Stimulated activated CD4-positive, alpha-beta T cell treated with anti-CD3 and anti-CD28 coated beads, Interleukin-1b, Interleukin-23, amount 100 ng/mL, for 24 hours (primary cell): ENCODE measurements at places on chromosomes 16 and 17.

DNA sequence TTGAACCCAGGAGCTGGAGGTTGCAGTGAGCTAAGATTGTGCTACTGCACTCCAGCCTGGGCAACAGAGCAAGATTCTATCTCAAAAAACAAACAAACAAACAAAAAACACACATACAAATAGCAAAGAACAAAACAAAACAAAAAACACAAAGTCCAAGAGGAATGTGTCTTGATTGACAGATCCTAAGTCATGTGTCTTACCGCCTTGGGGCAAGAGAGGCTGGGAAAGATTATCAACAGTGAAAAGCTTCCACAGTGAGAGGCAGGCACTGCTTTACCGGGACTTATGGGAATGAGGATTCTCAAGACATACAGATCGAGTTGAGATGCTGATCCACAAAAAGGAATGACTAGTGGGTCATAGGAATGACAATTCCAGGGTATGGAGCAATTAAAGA lies 62.7 kb upstream of the GAS7 start:
- DNase-seq, result no peak

DNA sequence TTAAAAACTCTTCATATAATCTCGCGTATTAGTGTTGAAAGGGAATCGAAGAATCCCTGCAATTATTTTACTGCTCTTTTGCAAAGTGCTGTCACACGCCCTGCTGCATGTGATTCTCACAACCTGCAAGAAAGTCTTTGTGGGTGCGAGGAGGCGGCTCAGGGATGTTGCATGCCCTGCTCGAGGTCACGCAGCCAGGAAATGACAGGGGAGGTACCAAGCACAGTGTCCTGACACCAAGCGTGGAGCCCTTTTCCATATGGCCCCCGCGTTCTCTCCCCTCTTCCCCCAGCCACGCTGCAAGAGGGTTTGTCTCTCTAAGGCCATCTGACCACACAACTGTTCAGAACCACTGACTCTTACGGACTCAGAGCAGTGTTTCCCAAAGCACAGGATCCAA lies 37.6 kb downstream of the OR3A1 start:
- no peak for DNase-seq

DNA sequence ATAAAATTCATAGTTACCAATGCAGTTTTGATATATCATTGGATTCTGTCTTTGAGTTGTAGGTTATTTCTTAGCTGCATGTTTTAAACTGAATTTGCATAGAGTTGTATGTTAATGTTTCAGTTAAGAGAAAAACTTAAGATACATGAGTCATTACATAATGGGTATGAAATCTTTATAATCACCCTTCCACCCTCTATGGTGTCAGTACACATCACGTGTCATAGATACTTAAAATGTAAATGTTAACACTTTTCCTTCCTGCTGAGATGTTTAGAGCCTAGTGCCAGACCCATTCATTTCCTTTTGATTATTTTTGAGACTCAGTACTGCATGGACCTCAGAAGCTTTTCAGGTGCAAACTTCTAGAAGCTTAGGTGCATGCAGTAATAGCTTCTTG lies 20.5 kb downstream of the ZNF207 start:
- no peak for DNase-seq

- DNase-seq, result no peak
These were observed 13.1 kb downstream of the MAP2K6 start for GRCh38 chr17:69427486-69428197.

DNA sequence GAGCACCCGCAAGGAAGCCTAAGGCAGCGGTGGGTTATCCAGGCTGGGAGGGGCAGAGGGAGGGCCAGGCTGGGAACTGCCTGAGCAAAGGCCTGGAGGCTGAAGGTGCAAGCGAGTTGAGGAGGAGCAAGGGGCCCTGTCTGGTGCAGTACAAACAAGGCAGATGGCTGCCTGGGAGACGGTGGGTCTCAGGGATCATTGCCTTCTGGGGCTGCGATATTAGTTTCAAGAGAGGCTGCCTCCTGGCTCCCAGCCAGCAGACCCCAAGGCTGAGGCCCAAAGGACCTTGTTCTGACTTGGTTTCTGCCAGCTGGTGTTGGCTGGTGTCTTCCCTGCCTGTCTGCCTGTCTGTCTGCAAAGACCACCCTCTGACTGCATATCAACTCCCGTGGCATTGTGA lies 154.0 kb downstream of the IRF8 start:
- no peak for DNase-seq

DNA sequence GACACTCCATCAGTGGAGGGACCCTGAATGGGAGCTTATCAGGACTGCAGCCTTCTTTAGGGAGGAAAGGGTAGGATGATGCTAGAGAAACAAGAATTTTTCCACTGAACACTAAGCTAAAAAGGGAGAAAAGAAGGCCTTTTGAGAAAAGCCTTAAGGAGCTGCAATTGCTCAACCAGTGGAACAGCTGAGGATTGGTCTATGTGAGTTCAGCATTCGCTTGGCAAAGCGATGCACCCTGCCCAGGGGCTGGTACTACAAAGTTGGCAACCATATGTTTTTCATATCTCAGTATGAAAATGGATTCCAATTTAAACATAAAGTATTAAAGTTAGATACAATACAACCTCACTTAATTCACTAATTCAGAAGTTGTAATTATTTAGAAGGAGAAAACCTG lies 117.8 kb upstream of the FAM20A start:
- no peak for DNase-seq

DNA sequence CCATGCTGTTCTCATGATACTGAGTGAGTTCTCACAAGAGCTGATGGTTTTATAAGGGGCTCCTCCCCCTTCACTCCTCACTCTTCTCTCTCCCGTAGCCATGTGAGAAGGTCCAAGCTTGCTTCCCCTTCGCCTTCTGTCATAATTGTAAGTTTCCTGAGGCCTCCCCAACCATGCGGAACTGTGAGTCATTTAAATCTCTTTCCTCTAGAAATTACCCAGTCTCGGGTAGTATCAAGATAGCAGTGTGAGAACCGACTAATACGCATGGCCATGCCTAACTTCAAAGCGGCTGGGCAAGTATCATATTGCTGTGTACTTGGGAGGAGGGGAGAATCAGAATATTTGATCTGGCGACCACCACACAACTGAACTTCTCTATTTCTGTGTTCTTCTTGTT lies 88.3 kb downstream of the PRKCB start:
- DNase-seq, result no peak

- DNase-seq, result no peak
These were observed 1.6 kb downstream of the MSRB1 start for GRCh38 chr16:1941162-1942046.

- no peak for DNase-seq
These were observed 30.8 kb downstream of the WSCD1 start for GRCh38 chr17:6100891-6101500.

GRCh38 chr17:47224966-47225365 lies 15.8 kb downstream of the MYL4 start:
- no peak for DNase-seq

DNA sequence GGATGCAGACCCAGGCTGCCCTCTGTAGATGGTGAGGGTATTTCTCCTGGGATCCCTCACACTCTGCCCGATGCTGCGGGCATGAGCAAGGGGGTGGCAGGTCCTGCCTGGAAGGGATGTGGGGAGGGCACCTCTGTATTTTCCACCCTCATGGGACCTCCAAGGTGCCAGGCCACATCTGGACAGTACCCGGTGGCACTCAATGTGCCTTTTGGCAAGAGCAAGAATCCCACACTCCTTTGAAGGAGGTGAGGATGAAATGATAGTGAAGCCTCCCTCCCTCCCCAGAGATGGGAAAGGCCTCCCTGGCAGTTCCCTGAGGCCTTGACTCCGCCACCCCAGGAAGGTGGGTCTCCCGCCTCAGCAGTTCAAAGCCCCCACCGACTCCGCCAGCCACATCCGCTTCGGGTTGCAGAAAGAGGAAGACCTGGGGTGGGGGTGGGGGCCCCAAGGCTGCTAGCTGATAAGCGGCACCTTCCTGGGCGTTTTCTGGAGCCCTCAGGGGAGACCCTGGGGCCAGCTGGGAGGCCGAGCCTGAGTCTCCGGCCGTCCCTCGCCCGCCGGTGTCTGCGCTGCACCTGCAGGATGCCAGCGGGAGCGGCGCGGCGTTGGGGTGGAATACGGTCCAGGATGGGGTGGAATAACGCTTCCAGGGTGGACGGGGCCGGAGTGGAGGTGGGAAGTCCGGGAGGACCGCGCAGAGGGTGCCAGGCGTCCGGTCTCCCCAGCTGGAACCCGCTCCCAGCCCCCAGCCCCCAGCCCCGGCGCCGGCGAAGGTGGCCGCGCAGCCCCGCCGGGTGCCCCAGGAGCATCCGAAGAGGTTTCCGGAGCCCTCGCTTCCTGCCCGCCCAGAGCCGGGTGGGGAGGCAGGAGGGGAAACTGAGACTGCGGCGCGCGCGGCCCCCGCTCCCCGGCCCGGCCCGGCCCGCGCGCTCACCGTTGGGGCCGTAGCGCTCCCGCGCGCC lies 718 bp downstream of the ATP2A3 start:
- peak; percentile 29 for DNase-seq

DNA sequence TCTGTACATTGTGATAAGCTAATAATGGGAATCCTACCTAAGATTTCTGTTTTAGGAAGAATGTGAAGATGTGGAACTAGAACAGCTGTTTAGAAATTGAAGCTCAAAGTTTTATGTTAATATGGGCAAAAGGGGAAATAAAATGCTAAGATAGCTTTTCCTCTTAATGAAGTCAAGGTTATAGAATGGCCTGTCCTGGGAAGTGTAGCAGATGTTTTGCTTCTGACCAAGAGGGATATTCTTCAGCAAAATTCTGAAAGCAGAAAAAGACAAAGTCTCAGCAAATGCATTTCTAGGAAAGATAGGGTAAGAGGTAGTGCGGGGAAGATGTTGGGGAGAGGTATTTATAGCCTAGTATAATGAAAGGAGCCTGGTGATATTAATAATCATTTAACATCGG lies 13.1 kb downstream of the MAP3K3 start:
- DNase-seq, result no peak

DNA sequence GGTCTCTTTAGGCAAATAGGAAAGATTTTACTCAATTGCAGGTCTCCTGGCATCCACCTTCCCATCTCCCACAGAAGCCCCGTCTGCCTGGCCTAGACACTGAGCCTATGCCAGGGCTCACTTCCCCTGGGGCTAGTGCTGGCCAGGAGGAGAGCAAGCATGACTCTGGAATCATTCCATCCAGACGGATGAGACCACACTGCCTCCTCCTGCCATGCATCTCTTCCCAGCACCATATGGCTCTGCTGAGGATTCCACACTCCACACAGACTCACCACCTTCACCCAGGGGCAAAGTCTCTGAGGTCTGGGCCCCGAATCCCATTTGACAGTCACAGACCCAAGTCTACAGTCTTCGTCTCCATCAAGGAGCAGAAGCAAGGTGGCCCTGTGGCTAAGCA lies 346.5 kb downstream of the C16orf95 start:
- no peak for DNase-seq

DNA sequence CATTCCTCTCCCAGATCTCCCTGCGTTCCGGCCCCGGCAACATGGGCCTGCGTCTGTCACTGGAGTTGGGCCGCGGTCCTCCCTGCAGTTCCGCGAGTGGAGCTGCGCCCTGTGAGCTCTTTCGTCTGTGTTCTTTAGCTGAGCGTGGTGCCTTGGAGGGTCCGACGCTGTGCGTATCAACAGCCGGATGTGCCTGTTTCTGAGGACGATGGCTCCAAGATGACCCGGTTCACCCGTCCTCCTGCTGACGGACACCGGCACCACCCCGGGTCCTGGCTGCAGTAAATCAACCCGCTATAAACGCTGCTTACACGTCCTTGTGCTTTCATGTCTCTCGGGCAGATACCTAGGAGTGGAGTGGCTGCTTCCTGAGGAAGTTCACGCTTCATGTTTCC lies 44.8 kb upstream of the GNG13 start:
- no peak for DNase-seq

GRCh38 chr16:48613061-48613957 lies 3.3 kb upstream of the N4BP1 start:
- DNase-seq, result no peak

DNA sequence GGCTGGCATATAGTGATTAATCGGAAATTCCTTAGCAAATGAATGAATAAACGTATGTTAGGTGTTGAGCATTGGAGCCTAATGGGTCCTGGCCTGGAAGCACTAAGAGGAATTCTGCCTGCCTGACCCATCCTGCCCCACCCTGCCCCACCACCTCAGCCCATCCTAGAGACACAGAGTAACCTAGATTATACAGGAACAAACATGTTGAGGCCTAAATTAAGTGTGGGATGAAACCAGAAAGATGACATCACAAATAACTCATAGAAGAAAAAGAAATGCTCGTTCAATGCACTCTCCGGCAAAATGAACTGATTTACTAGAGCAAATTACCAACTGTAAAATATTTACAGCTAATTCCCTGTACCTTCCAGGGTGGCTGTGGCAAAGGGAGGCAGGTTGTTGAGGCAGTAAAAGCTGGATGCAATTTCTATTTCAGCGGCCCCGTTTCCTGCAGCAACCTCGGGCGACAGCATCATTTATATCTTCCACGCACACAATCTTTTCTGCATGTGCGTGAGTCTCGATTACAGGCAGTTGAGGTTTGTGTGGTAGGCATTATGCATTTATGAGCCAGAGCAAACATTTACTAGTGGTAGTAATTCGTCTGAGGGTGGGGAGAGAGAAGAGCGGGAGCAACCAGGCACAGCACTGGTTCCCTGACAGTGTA lies 417.2 kb downstream of the HS3ST4 start:
- no peak for DNase-seq

DNA sequence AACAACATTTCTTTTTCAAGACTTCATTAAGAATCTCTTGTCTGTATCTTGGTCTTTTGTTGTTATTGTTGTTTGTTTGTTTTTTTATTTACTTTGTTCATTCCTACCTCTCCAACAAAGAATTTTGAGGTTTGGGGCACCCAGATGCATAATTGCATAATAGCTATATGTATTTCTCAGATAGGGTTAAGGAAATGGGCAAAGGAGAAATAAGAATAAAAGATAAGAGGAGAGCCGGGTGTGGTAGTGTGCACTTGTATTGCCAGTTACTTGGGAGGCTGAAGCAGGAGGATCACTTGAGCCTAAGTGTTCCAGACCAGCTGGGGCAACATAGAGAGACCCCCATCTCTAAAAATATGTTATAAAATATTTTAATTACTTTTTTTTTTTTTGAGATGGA lies 30.5 kb downstream of the CDH1 start:
- no peak for DNase-seq

DNA sequence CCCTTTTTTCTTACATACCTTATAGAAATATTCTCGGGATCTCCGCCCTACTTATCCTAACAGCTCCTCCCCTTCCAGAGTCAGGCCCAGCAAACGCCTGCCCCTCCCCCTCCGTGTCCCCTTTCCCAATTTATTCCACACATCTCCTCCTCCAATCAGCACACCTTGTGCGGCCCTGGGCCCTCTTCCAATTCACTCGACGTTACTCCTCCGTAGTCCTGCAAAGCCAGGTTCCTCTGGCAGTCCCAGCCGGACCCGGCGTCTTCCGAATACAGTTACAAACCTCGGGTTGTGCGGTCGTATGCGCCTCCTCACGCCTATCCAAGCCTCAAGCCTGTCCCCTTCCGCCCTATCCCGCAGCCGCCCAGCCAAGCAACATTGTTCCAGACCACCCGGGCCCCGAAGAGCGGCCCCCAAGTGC lies 677 bp downstream of the CBX1 start:
- no peak for DNase-seq
